IMR-90 (cell line): ENCODE measurements at places on chromosomes 1 and 21. TPM values are rescaled to one million over a fixed set of nuclear protein-coding genes. Genes with fewer than 3 reads are reported as not detected.

DNA sequence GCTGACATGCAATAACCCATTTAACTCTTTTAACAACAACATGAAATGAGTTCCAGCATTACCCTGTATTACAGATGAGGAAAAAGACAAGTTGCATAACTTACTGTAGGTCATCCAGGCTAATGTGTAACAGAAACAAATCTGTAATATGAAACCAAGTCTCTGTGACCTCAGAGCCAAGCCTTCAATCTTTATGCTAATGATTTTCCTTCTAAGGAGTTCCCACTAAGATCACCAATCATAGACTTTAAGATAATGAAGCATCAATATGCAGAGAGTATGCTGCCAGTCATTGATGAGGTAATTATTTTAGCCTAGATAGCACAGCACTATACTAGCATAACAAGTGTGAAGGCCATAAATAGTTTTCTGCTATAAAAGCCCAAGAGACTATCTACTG is 35.6 kb upstream of the RNPC3 start:
- H3K27ac ChIP-seq, result no peak overlapping the region
- H3K4me1 ChIP-seq, result no peaks in the 10 kb centered on the region
- H3K36me3 ChIP-seq, result no peaks in the 10 kb centered on the region
- DNase-seq, result peak; percentile 18
- H3K4me3 ChIP-seq, result no peak overlapping the region

- H3K4me1 ChIP-seq, result 0 out of 2 replicates have a peak, but pooled peaks cover 1% of the 10 kb centered on the region
- H3K27me3 ChIP-seq, result peaks cover 9% of the 10 kb centered on the region
- no peaks in the 10 kb centered on the region for H3K36me3 ChIP-seq
Measured at GRCh38 chr1:110196917-110197765, 13.0 kb upstream of the KCNC4 start.

DNA sequence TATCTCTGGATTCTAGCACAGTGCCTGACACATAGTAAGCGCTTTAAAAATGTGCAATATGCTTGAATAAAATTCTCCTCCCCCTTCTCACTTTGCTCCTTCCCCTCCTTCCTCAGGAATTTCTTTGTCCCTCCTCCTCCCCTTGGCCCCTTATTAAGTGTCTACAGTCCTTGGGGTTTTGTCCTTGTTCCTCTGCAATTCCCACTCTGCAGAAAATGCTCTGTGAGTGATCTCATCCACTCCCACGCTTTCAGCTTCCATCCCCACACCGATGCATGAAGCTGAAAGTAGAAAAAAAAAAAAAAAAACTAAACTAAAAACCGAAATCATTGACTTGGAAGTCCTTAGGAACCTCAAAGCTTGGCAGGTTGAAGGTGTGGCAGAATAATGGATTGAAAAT is 273.6 kb downstream of the RRAGC start:
- no peaks in the 10 kb centered on the region; the same call in 1 of the 2 replicates for H3K27me3 ChIP-seq
- no peaks in the 10 kb centered on the region for H3K36me3 ChIP-seq
- no peak for DNase-seq

DNA sequence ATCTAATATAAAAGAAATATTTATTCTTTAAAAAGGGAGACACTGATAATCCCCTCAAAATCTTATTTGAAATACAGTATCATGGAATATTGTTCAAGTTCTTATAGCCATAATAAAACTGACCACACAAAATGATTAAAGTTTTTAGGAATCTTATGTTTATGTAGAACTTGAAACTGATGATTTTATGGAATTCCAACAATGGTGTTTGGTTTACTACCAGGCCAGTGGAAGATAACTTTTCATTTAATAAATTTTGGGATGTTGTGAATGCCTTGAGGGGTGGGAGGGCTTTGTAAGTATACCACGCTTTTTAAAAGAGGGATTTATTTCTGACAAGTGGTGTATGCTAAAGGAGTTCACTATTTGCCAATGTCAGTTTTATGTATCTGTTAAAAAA is 87.7 kb downstream of the RAB3GAP2 start:
- H3K4me3 ChIP-seq, result no peak overlapping the region
- DNase-seq, result peak; percentile 57
- peaks cover 19% of the 10 kb centered on the region for H3K36me3 ChIP-seq
- no peaks in the 10 kb centered on the region for H3K27me3 ChIP-seq
- 0 out of 2 replicates have a peak, but pooled peaks cover 2% of the 10 kb centered on the region for H3K4me1 ChIP-seq

GRCh38 chr1:8812081-8812480 is 5.4 kb downstream of the RERE start:
- H3K4me1 ChIP-seq, result peaks cover 11% of the 10 kb centered on the region
- H3K36me3 ChIP-seq, result no peaks in the 10 kb centered on the region
- no peak overlapping the region for H3K4me3 ChIP-seq
- no peak overlapping the region for H3K27ac ChIP-seq
- no peak for DNase-seq

DNA sequence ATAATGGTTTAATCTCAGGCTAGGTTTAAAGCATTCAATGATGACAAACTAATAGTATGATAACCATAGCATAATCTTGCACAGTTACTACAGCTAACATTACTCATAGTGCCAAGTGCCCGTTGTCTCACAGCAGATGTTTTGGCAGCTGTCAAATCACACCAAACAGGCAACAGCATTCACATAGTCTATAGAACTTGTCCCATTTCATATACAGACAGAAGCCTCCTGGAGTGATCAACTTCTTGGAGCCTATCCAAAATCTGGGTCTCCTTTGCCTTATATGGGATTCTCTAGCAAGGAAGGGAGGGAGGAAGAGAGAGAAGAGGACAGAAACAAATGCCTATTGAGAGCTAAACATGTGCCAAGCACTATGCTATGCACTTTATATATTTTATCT is 250.6 kb upstream of the ZP4 start:
- DNase-seq, result no peak
- no peak overlapping the region for H3K4me3 ChIP-seq
- H3K27ac ChIP-seq, result no peak overlapping the region
- no peaks in the 10 kb centered on the region for H3K27me3 ChIP-seq
- H3K4me1 ChIP-seq, result no peaks in the 10 kb centered on the region

GRCh38 chr1:66563941-66564630 is 30.1 kb downstream of the SGIP1 start:
- H3K4me3 ChIP-seq, result no peak overlapping the region
- H3K27me3 ChIP-seq, result no peaks in the 10 kb centered on the region
- DNase-seq, result peak; percentile 99
- peak overlapping the region; percentile 88 for H3K27ac ChIP-seq

- no peaks in the 10 kb centered on the region for H3K4me1 ChIP-seq
- peaks cover 3% of the 10 kb centered on the region for H3K27me3 ChIP-seq
- H3K36me3 ChIP-seq, result no peaks in the 10 kb centered on the region
- DNase-seq, result no peak
Measured at GRCh38 chr21:31845151-31845729, 27.6 kb upstream of the HUNK start.

The ZSWIM5 gene
- under 0.01 TPM in 2 replicates for total RNA-seq

The CD247 gene
- total RNA-seq, result not detected in 2 replicates

The LRRC8B gene
- total RNA-seq, result 1.4 and 1.8 TPM in 2 replicates

The SEC16B gene
- 2.8 and 4.3 TPM in 2 replicates for total RNA-seq

The CSDE1 gene
- total RNA-seq, result 879 and 2,287 TPM in 2 replicates

The TTC39A gene
- 0.28 and 0.72 TPM in 2 replicates for total RNA-seq
